ENCODE measurements at places on chromosomes 6 and 20.
A peak's percentile ranks its signal among the peaks of the same experiment; 100 is the strongest.

DNA sequence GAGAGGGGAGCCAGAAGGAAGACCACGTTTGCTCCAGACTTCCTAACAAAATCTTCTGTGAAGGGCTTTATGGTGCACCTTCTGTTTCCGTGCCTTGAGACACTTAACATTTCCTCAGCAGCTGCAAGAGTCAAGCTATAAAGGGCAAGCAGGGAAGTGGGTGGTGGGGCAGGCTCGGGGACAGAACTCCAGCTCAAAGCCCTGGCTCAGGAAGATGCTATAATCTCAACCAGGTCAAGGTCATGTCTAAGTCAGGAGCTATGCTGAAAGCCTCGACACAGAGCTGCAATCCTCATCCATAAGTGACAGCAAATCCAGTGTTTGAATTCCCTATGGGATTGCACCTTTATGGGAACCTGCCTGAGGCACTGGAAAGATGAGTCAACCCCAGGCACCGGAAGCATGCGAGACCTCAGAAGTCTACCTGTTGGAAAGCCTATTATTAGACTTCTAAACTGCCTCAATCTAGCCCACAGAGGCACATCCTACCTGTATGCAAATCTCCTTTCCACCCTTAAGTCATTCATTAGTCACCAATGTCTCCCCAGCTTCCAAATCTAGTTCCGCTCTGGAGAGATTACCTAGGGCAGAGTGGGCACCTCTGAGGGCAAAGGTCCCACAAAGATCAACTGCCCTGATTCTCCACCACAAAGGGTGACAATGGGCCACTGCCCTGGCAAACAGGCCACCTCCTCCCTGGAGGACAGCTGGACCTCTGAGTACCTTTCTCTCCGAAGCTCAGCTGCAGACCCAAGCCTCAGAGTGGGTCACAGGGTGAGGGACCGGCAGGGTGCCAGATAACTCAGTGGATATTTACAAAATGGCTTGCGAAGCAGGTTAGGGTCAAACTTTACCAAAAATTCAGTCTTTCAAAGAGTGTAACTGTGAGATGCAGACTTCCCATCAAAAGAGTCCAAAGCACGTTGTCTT, 287.0 kb downstream of the CDC5L start:
- no peak for DNase-seq

- no peak for DNase-seq
These were observed 199.4 kb upstream of the ARID1B start for GRCh38 chr6:156577749-156578148.

DNA sequence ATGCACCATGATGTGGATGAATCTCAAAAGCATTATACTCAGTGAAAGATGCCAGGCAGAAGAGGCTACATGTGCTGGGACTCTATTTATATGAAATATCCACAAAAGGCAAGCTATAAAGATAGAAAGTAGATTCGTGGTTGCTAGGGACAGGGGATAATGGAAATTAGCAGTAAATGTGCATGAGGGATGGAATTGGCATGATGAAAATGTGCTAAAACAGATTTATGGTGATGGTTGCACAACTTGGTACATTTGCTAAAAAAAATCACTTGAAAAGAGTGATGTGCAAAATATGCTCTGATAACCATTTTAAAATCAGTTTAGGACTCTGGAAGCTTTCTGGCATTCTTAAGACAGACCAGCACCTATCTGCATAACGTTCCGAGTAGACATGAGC, 61.6 kb downstream of the ALDH8A1 start:
- DNase-seq: no peak

- no peak for DNase-seq
These were observed 886.7 kb downstream of the TBC1D32 start for GRCh38 chr6:120447605-120448004.

GRCh38 chr20:59071216-59071615, 28.6 kb upstream of the PRELID3B start:
- DNase-seq: no peak

- no peak for DNase-seq
These were observed 236.9 kb downstream of the BCAS1 start for GRCh38 chr20:53833333-53834061.

GRCh38 chr6:108203189-108204112, 37.6 kb downstream of the NR2E1 start:
- no peak for DNase-seq

GRCh38 chr6:100322886-100323285, 141.8 kb downstream of the SIM1 start:
- no peak for DNase-seq

DNA sequence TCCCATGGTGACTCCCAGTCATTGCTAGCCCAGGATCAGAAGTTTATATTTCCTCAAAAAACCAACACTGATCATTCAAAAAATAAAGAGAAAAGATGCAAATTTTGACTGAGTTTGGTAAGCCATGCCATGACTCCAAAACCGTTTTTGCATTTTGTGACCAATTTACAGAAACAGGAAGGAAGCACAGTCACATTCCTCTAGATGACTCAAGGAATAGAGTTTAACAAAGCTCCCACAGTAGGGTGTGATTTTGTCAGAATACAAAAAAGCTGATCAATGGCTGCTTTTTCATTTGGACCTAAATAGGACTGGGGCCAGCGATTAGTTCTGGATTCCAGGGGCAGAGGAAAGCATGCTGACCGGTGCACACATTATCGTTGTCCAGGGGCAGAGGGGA, 179.4 kb upstream of the AFDN start:
- no peak for DNase-seq

DNA sequence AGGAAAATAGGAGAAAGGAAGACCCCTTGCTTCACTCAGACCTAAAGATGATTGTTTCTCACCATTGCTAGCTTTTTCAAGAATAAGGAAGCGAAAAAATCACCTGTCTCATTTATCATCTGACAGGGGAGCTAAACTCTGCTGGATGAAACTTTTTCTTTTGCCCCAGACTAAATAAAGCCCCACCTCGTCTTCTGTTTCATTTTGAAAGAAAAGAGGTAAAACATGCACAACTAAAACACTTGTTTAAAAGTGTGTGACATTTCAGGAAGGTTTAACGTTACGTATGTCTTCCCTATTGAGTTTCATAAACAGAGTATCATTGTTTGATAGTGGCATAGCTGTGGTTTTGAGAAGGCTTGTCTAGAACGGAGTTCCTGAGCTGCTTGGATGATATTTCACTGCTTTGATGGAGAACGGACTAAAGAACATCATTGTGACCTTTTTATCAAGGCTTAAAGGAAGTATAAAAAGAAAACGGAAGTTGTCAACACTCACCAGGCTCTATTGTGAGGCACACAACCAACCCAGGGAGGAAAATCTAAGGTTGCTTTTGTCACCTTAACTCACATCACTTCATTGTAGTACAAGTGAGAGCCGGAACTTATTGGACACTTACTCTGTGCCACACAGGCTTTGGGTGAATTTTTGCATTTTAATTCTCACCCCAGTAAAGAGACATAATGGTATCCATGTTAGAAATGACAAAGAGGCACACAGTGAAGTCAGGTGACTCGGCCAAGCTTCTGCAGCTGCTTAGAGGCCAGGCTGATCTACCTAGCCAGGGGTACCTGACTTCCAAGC, 29.5 kb downstream of the TSHZ2 start:
- no peak for DNase-seq

DNA sequence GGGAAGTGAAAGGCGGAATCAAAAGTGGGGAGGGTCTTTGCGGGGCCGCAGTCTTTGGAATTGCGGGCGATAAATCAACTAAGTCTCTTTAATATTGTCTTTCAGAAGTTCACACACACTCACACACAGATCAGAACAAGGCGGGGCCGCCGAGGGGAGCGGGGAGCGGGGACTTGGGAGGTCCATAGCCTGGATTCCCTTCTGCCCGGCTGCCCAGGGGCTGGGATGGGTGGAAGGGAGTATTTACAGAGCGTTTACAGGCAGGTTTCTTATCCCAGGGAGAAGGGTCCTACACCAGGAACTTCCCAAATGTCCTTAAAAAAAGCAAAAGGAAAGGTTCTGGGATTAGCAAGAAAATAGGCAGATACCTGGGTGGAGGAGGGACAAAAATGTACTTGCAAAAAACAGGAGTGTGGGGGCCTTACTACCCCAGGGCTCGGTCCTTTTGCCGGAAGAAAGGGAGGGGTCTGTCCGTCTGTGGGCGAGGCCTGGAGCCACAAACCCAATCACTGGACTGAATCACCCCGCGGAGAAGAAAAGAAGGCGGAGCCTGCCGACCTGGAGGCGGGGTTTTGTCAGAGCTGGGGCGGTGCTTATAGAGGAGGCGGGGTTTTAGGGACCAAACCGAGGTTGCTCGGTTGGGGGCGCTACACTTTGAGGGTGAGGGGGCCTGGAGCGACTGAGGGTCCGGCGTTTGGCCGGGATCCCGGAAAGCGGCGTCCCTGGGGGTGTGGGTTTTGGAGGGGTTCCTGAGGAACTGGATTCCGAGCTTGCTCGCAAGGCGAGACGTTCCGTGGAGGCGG, 3.2 kb downstream of the PRRT1 start:
- DNase-seq: no peak

DNA sequence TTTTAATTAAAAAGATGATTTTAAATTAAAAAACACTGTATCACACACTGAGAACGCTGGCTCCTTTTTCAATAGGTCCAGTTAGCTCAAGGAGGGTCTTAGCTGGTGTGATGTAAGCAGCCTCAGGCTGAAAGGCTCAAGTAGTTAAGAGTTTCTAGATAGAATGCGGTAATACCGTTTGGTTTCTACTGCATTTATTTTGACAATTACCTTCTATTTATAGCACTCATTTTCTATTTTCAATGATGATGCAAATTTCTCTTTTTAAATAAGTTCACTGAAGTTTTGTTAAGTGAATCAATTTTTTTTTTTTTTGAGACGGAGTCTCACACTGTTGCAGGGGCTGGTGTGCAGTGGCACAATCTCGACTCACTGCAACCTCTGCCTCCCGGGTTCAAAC, 87.1 kb downstream of the PREX1 start:
- no peak for DNase-seq

DNA sequence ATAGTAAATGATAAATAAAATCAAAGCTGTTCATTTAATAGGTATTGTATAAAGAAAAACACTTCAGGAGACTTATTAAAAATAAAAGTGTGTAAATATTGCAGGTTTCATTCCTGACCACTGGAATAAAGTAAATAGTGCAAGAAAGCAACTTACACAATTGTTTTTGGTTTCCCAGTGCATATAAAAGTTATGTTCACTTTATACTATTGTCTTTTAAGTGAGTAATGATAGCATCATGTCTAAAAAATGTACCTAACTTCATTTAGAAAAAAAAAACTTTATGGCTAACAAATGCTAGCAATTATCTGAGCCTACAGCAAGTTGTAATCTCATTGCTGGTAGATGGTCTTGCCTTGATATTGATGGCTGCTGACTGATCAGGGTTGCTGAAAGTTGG, 726.6 kb upstream of the POU3F2 start:
- no peak for DNase-seq

- DNase-seq: no peak
These were observed 33.7 kb downstream of the ADGRF5 start for GRCh38 chr6:46888031-46888430.

- no peak for DNase-seq
These were observed 40.7 kb downstream of the TP53INP2 start for GRCh38 chr20:34744847-34745246.

DNA sequence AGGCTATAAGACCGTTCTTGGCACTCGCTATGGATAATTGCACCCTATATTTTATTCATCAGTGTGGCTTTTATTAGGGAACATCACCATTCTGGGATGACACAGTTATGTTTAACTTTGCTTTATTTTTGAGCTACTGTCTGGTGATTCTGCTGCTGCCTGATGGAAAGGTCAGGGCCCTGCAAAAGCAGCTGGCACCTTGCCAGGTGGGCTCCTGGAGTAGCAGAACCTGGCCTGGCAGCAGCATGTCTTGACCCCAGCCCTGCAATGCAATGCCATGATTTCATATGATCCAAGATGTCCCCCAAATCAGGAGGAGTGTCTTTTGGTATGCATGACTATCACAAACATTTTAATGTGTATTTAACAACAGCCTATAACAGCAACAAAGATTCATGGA, 228.4 kb upstream of the RSPO3 start:
- DNase-seq: no peak

DNA sequence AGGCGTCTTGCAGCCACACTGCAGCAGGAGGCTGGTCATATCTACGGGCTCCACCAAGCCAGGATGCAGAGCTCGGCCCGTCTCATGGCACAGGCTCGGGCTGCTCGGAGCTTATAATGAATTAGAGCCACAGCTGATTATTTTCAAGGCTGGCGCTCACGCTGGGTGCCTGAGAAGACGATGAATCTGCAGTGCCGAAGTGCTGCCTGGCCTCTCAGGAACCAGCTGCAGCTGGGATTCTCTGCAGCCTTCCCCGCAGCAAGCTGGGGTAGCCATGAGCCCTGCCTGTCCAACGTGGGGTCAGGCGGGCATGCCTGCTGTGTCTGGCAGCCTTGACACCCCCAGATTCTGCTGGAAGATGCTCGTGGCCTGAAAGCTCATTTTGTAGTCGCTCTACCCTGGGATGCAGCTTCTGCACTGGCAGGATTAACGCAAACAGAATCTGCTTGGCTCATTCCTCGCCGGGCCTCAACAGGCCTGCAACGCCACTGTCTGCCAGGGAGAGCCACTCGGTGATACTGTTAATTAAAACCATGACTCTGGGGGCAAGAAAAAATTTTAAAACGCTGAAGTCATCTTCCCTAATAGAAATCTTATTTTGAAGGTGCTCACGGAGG, 104.3 kb downstream of the CDH26 start:
- DNase-seq: peak; percentile 86

GRCh38 chr20:54668271-54669039, 193.1 kb downstream of the DOK5 start:
- peak; percentile 19 for DNase-seq

DNA sequence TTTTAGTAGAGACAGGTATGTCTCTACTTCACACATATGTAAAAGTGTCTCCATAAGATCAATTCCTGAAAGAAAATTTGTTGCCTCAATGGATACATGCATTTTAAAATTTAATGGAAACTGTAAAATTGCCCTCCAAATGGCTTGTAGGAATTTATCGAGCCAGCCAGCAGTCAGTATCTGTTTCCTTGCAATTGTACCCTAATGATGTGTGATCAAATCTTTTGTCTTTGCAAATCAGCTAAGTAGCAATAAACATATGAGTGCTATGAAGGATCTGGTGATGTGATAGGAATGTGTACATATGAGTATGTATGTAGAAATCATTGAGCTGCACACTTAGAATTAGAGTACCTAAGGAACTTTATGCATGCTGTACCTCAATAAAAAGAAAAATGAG, 253.0 kb downstream of the MAFB start:
- no peak for DNase-seq

GRCh38 chr6:132395015-132395597, 6.2 kb downstream of the MOXD1 start:
- DNase-seq: no peak

DNA sequence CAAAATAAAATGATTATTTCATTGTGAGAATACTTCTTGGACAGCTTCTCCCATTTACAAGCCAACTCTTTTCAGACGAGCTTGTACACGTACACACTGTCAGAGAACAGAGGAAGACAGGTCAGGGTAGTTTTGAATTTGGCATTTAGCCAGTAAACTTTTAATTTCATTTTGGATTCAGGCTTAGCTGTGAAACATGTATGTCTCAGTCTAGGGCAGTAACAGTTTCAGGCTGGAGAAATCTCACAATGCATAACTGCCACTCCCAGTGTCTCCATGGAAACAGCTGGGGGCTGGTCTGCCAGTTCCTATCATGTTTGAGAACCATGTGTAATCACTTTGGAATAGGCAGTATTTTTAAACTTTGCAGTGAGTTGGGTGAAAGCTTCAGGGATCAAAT, 22.0 kb upstream of the QKI start:
- DNase-seq: peak; percentile 38
